ENCODE measurements at places on chromosomes 11 and 22.

- DNase-seq: no peak
Measured at GRCh38 chr11:45655012-45655283, 10.5 kb downstream of the CHST1 start.

DNA sequence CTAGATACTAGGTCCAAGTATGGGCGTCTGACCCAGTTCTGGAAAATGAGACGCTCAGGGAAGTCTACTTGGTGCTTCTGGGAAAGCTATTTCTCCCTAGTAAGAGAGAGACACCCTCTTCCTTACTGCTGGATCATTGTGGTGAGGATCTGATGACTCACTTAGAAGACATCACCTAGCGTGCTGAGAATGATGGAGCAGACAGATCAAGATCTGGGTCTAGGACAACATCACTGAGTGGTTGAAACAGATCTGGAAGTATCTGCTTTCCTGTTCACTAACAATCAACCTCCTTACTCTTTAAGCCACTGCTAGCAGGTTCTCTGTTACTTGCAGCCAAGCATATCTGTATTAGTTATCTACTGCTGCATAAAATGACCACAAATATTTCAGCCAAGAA is 38.3 kb upstream of the HMGXB4 start:
- no peak for DNase-seq

DNA sequence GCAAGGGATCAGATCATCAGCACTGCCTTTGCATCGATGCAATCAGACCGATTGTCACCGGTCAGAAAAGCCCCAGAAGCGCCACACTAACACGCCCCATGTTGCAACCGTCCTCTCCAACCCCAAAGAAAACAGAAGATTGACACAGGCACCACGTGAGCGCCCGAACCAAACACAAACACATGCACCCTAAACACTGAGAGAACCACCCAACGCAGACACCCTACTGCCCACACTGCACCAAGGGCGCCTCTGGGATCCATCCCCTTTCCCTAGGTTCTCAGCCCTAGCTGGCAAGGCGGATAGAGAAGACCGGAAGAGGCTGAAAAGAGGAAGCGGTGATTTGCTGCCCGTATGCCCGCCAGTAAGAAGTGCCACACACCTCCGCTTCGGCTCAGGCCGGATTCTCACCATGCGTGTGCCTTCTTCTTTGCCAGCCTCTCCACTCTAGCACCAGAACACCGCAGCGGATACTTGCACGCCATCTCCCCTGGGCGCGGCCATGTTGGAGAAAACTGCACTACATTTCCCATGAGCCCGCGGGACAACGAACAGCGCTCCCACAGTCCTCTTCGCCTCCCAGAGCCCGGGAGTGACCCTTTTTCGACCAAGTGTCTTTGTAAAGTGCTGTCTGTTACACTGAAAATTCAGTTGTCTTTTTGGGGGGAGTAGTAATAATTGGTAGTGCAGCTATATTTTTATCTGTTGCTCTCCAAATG is at the start of gene ALKBH8:
Gene ALKBH8 (minus strand): TSS at position 517 of the 719 bp plus-strand sequence. CDS start 4,842 bp downstream, outside the sequence.
- DNase-seq: peak; percentile 72

GRCh38 chr22:44726439-44726838 is 24.4 kb downstream of the PRR5 start:
- DNase-seq: no peak

DNA sequence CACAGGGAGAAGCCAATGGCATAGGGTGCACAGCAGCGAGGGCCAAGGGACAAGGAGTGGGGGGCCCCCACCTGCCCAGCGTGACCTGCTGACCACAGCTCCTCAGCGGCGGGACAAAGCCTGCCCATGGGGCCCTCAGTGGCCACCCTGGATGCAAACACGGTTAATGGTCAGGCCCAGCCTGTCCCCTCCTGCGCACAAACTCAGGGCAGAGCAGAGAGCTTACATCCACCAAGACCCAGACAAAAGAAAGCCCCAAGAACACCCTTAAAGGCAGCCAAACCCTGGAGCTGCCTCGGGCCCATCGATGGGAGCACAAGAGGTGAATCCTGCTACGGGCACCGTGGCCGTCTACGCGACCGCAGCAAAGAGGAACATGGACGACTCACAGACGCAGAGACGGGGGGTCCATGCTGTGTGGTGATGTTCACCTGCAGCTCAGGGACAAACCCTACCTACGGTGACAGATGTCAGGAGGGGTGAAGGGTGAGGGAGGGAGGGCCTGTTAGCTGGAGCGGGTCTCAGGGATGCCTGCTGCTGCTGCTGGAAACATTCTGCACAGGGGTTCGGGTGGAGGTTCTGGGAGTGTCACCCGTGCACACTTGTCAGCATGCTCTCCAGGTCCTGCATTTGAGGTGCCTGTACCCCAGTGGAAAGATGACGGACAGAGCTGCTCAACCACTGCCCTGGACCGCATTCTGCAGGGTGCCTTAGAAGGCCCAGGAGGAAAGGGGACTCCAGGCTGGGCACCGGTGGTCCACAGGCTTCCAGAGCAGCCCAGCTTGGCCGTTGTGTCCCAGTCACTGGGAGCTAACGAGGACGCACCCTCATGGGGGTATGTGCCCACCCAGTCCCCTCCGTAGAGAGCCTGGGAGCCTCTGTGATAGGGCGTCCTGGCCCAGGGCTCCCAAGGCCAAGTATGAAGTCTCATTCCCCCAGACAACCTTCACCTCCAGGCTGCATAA is 11.6 kb downstream of the ASCL2 start:
- no peak for DNase-seq
